NCI-H1105 (cell line): ENCODE measurements at places on chromosomes 2 and 18.

- no peak for DNase-seq
These were observed 624.9 kb downstream of the CBLN2 start for GRCh38 chr18:71919211-71919610.

DNA sequence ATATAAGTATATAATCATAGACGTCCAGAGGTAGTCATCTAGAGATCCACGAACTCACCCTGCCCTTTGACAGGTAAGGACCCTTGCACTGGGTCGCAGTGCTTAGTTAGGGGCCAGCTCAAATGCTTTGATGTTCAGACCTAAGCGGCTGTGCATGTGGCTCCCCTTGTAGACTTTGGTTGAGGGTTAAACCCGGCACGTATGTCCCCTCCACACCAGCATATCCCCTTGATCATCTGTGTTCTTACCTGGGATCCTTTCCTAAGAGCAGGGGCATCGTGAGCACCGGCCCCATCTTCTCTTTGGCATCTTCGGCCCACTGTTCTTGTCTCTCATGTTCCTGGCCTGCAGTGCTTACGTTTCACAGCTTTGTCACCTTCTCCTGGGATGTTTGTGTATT is 31.4 kb downstream of the GRHL1 start:
- no peak for DNase-seq

DNA sequence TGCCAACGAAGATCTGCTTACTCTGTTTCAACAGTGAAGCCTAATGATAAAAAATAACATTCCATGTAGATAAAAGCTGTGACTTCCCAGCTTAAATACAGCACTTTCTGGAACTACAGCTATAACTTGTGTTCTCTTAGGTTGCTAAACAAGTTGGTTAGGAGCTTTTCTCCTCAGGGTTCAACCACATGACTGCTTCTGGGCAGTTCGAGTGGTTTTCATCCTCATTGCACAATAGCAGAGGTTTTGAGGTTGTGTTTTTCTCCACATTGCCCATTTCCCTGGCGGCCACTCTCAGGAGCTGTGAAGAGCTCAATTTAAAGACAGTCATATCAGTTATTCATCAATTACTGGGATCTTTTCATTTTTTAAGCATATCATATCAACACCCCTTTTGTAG is 102.2 kb upstream of the CYP1B1 start:
- no peak for DNase-seq

GRCh38 chr2:121090088-121090715 is 194.8 kb downstream of the TFCP2L1 start:
- DNase-seq: no peak

- no peak for DNase-seq
These were observed 294.5 kb upstream of the NT5C1B start for GRCh38 chr2:18883616-18884456.

GRCh38 chr2:24183366-24184069 is 8.7 kb downstream of the FAM228A start:
- no peak for DNase-seq

DNA sequence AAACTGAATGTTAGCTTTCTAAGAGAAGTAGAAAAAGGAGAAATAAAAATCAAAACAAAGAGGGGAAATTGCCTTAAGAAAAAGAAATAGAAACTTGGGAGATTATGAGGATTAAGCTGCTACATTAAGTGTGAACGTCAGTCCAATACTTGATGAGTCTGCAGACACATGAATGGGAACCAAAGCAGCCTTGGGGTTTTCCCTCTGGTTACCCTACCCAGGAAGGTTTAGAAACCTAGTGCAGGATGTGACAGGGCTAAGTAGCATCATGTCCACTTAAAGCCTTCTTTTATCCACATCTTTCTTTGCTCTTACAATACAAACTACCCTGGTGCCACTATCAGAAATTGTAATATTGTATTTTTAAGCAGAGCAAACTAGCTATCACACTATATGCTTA is 22.3 kb downstream of the SLC35F5 start:
- no peak for DNase-seq

DNA sequence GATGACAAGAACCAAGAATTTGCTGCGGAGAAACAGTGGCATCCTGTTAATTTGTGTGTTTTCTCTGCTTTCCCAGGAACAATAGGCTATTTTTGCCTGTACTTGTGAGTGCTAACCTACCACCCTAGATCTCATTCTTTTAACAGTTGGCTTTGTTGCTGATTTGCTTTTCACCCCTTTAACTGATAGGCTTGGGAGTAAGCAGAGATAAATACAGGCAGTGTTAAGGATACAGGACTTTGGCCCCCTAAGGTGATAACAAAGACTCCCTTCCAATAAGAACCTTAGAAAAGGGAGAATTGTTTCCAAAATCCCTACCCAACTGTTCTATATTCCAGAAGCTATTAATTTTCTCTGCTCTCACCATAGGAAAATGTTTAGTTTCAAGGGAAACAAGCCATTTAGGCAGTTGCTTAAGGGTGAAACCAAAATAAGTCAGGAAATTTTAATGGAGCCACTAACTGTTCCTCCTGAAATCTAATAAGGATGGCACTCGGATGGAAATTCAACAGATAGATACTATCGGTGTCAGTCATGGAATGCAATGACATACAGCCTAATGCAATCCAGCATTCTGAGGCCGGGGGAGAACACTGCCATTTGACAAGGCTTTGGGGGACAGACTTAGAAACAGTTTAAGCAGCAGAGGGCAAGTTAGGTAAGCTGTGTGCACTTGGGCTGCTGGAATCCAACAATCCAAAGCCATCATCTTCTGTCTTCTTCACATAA is 238.8 kb downstream of the RNF152 start:
- DNase-seq: no peak

- no peak for DNase-seq
These were observed 94.1 kb upstream of the CD302 start for GRCh38 chr2:159891917-159892730.

- DNase-seq: no peak
These were observed 43.1 kb downstream of the TNS1 start for GRCh38 chr2:217959723-217960122.

GRCh38 chr2:203621981-203622515 is 84.4 kb upstream of the CD28 start:
- no peak for DNase-seq

GRCh38 chr2:8481463-8482009 is 200.3 kb upstream of the ID2 start:
- DNase-seq: no peak

- DNase-seq: no peak
These were observed 35.3 kb upstream of the NPAS2 start for GRCh38 chr2:100784681-100785080.

DNA sequence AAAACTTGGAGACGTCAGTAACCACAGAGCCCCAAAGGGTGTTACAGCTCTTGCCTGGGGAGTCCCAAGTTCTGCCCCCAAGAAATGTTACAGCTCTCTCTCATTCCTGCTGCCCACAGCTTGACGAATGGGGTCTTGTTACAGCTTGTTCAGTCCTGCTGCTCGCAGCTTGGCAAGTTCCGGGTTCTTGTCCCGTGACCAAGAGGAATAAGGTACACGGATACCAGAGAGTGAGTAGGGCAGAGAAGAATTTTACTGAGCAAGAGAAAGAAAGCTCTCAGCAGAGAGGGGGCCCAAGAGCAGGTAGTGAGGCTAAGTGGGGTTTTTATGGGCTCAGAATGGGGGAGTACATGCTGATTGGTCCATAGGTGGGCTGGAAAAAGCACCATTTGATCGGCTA is 27.2 kb downstream of the SLC39A6 start:
- DNase-seq: no peak
